ENCODE measurements at places on chromosomes 2 and 18.

DNA sequence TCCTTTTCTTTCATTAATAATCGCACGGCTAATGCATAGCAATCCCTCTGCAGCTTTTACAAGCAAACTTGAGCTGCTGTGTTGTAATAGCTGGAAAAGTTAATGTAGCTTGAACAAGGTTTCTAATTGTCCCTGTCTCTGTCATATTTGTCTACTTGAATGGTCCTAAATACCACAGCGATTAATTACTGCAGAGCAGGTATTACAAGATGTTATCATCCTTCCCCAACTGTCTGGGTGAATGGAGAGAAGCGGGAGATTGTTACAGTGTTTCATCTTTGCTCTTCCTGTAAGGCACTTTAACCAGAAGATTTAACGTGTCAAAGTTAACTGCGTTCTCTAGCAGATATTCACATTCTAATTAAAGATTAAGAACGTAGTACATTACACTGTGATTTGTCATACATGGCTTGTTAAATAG is 422.2 kb upstream of the POU3F3 start:
- DNase-seq: no peak

GRCh38 chr2:224405412-224405811 is 3.5 kb upstream of the FAM124B start:
- DNase-seq: no peak

- DNase-seq: no peak
These were observed 22.3 kb downstream of the INO80D start for GRCh38 chr2:206063635-206064034.

DNA sequence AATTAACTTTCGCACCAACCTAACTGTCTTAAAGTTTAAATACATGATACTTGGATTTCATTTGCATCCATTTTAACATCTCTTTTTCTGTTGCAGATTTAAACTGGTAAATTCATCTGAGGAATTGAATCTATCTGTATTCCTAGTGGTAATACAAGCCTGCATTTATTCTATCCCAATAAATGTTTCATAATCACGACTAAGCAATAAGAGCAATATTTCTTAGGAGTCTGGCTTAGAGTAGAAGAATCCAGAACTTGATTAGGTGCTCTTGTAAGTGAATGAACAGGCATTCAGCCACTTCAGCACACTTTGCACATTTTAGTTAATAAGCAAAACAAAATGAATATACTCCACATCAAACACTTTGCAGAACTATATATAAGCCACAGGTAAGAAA is 27.0 kb downstream of the MSH6 start:
- no peak for DNase-seq

GRCh38 chr2:225582355-225583116 is 183.0 kb downstream of the NYAP2 start:
- DNase-seq: no peak

Measured in activated naive CD8-positive, alpha-beta T cell treated with anti-CD3 and anti-CD28 coated beads for 36 hours (primary cell).